ENCODE measurements at places on chromosomes 4 and X.
A peak's percentile ranks its signal among the peaks of the same experiment; 100 is the strongest.

- DNase-seq, result no peak
Observed at GRCh38 chrX:75623535-75623934, 100.7 kb upstream of the ZDHHC15 start.

- DNase-seq, result peak; percentile 17
Observed at GRCh38 chrX:10725071-10725470, 104.7 kb upstream of the MID1 start.

GRCh38 chr4:14620567-14621141 lies 381.6 kb upstream of the CPEB2 start:
- no peak for DNase-seq

- peak; percentile 10 for DNase-seq
Observed at GRCh38 chrX:31609130-31609529, 537.3 kb upstream of the FTHL17 start.

DNA sequence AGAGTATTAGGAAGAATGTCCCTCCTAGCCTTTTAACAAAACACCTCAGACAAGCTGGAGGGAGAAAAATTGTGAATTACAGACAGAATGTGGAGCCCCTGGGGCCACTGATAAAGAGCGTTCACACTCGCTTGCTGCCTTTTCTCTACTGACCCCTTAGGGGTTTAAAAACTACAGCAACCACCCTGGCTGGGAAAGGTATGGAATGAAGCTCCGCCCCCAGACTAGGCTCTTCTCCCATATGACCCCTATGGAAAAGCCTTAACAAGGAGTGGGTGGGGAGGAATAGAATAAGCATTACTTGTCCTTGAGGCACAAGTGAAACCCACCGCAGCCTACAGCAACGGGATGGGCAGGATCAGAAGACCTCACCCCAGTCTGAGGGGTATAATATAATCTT lies 26.3 kb downstream of the ANKRD50 start:
- no peak for DNase-seq
